ENCODE measurements at places on chromosomes 1 and 21.

DNA sequence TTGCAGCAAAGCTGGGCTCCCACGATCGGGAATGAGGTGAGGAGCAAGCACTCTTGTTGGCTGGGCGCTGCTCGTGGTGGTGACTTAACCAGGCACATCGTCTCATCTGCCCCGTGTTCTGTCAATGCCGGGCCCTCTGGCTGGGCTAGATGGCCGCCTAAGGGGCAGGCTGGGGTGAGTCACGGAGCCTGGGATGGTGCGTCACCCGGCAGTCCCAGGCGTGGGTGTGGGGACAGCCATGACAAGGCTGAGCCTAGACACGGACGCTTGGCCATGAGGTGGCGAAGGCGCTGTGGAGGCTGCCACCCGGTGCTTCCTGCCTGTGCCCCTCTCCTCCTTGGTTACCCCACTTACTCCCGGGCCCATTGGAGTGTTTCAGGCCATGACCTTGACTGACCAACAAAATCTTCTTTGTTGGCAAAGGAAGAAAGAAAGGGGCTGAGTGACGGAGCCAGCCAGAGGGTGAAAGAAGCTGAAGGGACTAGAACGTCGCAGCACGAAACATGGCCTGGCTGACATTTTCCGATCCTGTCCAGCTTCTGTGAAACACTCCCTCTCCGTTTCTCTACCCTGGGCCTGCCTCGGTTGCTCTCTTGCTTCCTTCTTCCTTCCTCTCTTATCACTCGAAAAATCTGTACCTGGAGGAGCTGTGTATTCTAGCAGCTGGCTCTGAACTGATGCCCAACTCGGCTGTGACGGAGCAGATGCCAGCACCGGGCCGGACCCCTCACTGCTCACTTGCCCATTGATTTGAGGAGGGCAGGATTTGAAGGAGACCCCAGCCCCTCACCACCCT, 596 bp downstream of the CD247 start:
- no peak for DNase-seq

- DNase-seq, result no peak
Observed at GRCh38 chr1:47406966-47407365, 9.1 kb upstream of the FOXE3 start.

GRCh38 chr21:45991606-45992300, 10.2 kb downstream of the COL6A1 start:
- no peak for DNase-seq

DNA sequence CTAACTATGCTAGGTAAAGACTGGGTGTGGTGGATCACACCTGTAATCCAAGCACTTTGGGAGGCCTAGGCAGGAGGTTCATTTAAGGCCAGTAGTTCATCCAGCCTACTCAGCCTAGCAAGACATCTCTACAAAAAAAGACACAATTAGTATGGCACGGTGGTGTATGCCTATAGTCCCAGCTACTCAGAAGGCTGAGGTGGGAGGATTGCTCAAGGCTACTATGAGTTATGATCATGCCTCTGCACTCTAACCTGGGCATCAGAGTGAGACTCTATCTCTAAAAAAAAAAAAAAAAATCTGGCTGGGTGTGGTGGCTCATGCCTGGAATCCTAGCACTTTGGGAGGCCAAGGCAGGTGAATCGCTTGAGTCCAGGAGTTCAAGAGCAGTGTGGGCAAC, 21.6 kb downstream of the NUP210L start:
- DNase-seq, result no peak

DNA sequence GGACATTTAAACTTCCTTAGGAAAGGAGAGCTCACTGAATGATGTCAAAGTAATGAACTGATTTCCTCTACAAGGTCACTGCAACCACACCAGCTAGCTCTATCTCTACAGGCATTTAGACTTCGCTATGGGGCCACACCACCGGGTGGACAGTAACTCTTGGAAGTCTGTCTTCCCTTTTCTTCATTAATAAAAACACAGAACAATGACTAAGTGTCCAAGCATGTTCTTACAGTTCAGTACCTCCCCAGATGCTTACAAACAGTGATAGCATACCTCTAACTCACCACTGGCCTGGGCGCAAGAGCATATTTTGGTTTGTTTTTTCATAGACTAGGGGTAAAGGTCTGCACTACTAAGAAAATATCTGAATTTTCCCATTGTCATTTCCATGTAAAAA, 54.6 kb downstream of the SIM2 start:
- no peak for DNase-seq

- no peak for DNase-seq
Observed at GRCh38 chr1:11675325-11675724, 5.6 kb downstream of the MAD2L2 start.

DNA sequence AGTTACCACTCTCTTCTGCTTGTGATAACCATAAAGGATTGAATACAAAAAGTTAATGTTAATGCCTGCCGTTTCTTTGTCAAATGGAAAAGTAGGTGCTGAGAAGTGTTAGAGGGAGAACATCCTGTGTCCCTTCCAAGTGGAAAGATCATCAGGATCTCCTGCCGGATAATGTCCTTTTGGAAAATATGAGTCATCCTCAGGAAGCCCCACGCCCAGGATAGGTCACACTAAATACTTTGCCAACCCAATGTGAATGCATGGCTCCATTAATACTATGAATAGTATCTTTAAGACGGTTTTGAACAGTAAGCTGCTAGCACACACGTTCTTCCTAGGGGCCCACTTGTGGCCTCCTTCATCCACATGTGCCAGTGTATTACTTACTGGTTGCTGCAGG, 279.5 kb downstream of the ZNF326 start:
- no peak for DNase-seq

DNA sequence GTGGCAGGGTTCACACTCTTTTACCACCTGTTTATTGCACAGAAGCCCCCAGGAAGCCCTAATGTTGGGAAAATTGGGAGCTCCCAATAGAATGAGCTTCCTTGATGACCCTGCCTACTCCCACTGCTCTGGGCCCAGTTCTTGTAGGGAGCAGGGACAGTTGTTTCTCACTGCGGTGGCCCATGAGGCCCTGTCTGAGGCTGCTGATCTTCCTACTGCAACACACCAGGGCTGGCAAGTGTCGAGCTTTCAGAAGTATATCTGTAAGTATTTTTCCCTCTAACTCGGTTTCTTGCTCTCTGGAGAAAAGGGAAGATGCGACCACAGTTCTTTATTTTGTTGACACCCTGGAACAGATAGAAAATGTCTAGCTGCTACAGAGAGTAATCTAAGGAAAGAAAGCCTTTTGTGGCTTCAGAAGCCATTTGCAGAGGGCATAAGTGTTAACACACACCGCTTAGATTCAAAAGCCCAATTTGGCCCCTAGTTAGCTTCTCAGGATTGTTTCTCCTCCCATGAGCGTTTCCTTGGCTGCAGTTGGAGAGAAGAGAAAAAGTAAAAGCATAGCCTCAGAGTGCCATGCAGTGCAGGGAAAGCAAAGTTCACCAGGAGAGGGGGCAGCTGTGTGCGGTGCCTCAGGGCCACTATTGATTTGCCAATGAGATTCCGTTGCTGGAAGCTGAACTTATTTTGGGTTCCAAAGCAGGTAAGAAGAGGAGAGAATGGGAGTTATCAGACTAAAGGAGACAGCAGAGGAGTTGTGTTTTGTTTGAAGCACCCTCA, 102.6 kb downstream of the SELENOF start:
- DNase-seq, result no peak

GRCh38 chr1:107326824-107327445, 186.1 kb downstream of the NTNG1 start:
- no peak for DNase-seq

DNA sequence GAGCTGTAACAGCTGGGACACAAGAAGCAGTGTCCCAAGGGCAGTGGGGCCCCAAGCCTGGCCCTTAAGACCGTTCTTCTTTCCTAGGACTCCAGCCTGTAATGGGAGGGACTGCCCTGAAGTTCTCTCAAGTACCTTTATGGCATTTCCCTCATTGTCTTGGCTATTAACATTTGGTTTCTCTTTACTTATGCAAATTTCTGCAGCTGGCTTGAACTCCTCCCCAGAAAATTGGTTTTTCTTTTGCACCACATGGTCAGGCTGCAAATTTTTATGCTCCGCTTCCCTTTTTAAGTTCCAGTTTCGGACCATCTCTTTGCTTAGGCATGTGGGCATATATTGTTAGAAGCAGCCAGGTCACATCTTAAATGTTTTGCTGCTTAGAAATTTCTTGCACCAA, 3.1 kb upstream of the MROH9 start:
- no peak for DNase-seq

- no peak for DNase-seq
Observed at GRCh38 chr1:43933386-43934100, at the start of gene ARTN. Gene ARTN (plus strand): TSS chr1:43933801. CDS start chr1:43935657, 1,856 bp downstream.

- DNase-seq, result no peak
Observed at GRCh38 chr1:209094384-209094783, 489.1 kb upstream of the CAMK1G start.

GRCh38 chr1:15350551-15351200, 59.0 kb upstream of the EFHD2 start:
- DNase-seq, result no peak

DNA sequence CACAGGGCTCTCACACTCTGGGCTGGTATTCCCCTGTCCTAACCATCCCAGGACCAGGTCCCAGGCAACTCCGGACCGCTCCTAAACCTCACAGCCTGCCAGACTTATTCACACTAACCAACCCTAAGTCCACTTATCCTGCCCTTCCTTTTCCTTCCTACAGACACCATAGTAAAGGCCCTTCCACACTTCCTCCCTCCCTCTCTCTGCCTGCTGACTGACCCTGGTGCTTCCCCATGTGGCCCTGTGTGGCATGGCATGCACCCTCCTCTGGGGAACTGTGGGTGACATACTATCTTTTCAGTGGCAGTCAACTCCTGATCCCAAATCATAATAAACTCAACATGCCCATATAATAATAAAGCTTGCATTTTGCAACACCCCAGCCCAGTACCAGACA, 155.1 kb upstream of the DNAH14 start:
- DNase-seq, result no peak

DNA sequence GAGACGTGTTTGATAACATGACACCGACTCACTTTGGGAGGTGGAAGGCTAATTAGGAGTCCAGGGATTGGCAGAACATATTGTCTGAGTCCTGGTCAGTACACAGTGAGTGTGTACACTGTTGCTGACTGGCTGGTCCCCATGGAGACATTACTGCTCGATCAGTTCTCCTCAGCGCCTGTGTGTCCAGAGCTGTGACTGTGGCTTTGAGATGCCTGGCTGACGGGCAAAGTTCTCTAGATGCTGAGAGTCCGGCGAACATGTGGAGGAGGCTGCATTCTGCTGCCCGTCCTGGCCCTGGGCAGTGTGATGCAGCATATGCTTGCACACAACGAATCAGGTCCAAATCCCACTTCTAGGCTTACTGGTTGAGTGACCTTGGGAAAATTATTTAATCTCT, 280.1 kb upstream of the ST6GALNAC5 start:
- DNase-seq, result no peak

GRCh38 chr1:151606384-151606783, 5.5 kb upstream of the SNX27 start:
- no peak for DNase-seq
